ENCODE measurements at places on chromosomes 16 and 17.

- no peak for DNase-seq
Measured at GRCh38 chr17:17665255-17665654, 16.0 kb upstream of the RAI1 start.

DNA sequence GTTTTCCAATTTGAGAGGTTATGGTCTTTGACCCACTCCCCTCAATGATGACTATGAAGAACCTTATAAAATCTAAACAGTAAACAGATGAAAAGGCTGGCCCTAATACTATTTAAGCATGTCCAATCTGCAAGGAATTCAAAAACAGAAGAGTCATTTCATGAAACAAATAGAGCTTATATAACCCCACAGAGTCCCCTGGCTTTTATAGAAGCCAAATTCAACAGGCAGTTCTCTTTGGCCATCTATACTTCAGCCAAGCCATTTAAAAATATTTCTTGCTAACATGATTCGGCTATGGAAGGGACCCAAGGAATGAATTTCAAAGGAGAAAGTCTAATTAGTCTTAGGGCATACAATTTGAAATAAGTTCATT, 43.4 kb downstream of the SPOP start:
- no peak for DNase-seq

- DNase-seq, result no peak
Measured at GRCh38 chr17:3964203-3965117, at the start of gene ATP2A3. Gene ATP2A3 (minus strand): TSS chr17:3964437. CDS start chr17:3964291, 146 bp downstream.

DNA sequence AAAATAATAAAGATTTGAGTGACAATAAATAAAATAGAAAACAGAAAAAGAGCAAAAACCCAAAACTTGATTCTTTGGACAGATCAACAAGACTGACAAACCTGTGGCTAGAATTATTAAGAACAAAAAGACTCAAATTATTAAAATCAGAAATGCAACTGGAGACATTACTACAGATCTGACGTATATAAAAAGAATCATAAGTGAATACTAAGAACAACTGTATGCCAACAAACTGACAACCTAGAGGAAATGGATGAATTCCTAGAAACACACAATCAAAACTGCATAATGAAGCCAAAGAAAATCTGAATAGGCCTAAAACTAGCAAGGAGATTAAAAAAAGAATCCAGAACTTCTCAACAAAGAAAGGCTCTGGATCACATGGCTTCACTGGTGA, 47.4 kb downstream of the NETO2 start:
- DNase-seq, result no peak

DNA sequence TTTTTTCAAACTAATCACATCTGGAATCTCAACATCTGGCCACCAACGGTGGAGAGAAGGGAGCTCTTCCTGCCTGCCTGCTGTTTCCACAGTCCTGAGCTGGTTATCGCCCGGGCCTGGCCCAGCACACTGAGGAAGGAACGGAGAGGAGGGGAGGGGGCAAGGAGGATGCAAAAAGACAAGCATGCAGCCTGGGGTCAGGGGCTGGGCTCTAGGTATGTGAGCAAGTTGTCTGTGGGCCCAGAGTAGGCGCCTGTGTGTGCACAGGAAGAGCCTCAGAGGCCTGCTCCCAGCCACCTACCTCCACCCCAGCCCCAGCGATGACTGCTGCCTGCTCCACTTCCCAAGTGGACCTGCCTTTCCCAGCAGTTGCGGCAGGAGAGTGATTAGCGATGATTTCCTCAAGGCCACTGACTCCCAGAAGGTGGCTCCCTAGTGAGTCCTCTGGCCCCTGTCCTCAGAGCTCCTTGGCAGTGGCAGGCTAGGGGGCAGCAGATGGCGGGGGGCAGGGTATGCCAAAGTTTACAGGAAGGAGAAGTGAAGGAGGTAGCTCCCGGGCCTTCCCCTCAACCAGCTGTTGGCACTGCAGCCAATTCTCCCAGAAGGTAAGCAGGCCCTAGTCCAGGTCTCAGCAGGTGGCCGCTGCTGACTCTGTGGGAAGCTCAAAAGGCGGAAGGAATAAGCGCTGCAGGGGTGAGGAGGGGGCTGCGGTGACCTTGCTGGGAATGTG, 27.0 kb upstream of the RASD1 start:
- DNase-seq, result no peak

DNA sequence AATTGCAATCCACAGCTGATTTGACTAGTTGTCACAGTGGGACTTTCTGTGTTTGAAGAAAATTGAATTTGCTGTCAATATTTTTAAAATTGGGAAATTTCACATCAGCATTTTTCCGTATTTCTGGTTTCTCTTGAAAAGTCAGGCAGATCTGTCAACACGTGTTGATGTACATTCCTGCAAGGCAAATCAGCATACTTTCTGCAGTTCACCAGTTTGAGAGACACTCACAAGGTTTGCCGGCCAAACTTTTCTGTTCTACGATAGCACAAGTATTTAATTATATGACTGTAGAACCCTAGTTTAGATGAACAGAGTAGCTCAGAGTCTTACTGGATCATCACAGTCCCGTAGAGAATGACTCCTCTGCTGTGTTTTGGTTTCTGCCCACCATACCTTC, 102.0 kb downstream of the ADAMTS18 start:
- no peak for DNase-seq

DNA sequence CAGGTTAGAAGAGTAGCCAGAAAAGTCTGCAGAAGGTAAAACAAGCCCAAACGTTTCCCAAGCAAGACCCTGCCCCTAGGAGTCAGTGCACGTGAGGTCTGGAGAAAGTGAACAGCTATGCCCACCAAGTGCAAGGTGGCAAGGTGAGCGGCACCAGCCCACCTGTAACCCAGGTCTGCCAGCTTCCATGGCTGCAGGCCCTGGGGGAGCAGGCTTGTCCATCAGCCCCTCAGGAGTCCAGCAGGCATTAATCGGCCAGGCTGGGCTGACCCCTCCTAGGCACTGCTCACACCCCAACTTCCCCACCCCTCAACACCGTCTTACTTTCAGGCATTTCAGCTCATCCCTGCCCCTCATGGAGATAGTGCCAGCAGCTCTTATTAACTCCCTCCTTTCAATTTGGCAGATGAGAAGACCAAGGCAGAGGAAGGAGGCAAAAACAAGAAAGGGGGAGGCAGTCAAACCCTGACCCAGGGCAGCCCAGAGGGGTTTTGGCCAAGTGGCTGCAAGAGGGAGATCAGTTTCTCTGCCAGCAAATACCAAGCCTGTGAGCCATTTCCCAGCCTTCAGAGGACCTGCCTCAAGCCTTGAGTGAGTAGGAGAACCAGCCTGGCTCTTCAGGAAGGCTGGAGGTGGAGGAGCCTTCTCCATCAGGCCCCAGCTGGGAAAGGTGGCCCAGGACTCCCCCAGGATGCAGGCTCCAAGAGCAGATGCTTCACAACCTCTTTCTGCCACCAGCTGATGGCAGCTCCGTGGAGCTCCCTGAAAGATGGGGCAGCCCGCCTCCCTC, 14.7 kb downstream of the BEAN1 start:
- no peak for DNase-seq

DNA sequence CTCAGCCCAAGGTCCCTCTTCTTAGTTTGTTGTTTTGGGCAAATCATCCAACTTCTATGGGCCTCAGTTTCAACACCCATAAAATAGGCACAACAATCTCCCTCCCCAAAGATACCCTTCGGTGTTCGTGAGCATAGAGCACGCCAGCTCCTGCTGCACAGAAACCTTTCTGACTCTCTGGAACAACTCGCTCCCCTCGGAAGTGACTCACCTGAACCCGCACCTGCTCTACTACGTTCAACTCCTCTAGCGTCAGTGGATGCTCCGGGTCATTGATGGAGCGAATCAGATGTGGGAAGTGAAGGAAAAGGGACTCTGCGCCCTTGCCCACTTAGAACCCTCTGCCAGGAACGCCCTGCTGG, 445 bp downstream of the CIAO2B start:
- no peak for DNase-seq

- no peak for DNase-seq
Measured at GRCh38 chr17:66564992-66565465, 262.6 kb downstream of the PRKCA start.

DNA sequence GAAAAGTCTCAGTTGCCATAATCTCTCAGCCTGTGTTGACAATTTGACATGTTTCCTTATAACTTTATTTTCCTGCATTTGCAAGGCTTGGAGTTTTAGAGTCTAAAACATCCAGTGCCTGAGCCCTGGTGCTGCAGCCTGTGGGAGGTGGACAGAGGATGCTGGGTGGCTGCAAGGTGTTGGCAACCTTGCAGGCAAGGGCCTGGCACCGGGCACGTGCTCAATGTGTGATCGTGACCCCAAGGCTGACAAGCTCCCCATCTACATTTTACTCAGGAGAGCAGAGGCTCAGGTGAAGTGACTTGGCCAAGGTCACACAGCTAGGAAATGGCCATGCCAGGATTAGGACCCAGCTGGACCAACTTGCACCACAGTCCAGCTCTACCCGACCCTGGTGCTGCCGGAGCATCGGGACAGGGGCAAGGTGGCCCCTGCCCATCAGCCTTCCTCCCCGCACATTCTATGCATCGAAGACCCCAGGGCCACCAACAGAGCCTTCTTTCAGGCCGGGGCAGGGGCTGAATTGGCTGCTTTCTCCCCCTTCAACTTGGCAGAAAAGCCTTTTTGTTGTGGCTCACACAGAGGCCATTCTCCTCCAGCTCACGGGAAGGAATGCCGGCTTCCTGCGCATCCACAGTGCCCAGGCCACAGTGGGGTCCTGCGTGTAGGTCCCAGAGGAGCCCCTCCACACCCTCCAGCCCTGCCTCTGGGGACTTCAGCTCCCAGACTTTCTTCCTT, 23.1 kb downstream of the MMP15 start:
- DNase-seq, result no peak

DNA sequence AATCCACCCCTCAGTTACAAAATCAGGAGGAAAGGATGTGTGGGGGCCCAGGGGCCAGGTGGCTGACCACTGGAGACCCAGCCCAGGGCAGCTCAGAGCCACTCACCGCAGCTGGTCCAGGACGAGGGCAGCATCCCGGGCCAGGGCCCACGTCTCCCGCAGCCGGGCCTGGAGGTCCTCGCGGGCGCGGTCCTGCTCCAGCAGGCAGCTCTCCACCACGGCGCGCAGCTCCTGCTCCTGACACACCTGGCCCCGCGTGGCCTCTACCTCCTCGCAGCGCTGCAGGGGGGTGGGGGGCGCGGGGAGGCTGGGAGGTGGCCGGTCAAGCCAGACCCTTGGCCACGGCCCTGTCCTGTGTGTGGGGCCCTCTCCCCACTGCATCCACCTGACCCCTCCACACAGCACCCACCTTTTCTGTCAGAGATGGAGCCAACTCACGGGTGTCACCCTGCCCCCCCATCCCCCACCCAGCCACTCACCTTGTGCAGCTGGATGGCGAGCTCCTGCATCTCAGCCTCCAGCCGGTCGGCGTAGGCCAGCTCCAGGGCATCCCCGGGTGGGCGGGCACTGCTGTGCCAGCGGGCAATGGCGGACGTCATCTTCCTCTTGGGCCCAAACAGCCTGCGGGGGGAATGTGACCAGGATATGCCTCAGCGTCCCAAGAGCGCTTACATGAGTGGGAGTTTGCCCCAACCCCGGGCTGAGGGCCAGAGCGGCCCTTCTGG, 5.1 kb downstream of the NUDT16L1 start:
- no peak for DNase-seq

- DNase-seq, result no peak
Measured at GRCh38 chr16:52446080-52446479, 100.9 kb downstream of the TOX3 start.

GRCh38 chr16:68776821-68777485, 39.9 kb downstream of the CDH1 start:
- DNase-seq, result no peak

All from renal cortex interstitium (tissue), 15 donors.